ENCODE measurements at places on chromosomes 2 and 18. TPM values are rescaled to one million over a fixed set of nuclear protein-coding genes. Genes with fewer than 3 reads are reported as not detected.

The AQP12B gene
- not detected for polyA plus RNA-seq

The CRYGD gene
- not detected for polyA plus RNA-seq

The BCL11A gene
- not detected for polyA plus RNA-seq

The ZNF236 gene
- 11.1 TPM for polyA plus RNA-seq

The EIF2AK3 gene
- 10.2 TPM for polyA plus RNA-seq

DNA sequence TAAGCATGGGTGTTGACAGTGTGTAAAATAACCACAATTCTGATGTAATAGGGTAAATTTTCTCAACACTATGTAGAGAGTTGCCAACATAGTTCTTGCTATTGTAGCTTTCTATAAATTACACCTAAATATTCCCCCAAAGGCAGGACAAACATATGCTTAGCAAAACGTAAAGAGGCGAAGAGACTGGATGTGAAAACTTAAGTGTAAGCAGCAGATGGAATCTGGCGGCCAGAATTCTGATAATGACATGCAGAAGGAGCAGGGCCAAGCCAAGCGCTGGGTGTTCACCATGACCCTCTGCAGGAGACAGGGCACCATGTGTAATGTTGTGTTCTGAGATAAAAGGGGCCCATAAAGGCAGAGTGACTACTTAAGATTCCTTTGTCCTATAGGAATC lies 105.2 kb upstream of the ZNF521 start:
- DNase-seq, result no peak

DNA sequence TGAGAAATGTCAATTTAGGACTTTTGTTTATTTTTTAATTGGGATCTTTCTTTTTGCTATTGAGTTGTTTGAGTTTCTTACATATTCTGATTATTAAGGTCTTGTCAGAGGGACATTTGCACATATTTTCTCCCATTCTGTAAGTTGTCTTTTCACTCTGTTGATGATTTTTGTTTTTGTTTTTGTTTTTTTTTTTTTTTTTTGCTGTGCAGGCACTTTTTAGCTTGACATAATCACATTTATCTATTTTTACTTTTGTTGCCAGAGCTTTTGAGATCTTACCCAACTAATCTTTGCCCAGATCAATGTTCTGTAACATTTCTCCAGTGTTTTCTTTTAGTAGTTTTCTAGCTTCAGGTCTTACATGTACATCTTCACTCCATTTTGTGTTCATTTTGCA lies 166.6 kb downstream of the EPHA4 start:
- DNase-seq, result no peak

GRCh38 chr2:31337860-31338259 lies 76.7 kb downstream of the XDH start:
- no peak for DNase-seq

The KATNAL2 gene
- 0.54 TPM for polyA plus RNA-seq

The ADCYAP1 gene
- not detected for polyA plus RNA-seq

DNA sequence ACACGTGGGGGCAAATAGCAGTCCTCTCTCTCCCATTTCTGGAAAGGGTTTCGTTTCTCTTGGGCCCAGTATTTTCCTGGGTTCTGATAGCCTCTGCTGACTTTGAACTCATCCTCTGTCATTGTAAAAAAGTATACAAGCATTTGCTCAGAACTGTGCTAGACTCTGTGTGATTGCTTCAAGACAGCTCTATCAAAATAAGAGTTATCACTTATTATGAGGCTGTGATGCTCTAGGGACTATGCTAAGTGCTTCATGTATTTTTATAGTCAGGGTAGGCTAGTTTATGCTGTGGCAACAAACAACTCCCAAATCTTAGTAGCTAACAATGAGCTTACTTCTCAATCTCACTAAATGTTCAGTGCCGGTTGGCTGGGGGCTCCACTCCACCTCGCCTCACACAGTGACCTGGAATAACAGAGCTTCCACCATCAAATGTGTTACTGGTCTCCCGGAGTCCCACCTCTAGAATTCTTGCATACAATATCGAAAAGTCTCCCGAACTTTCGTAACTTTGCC lies 110.8 kb upstream of the CDC42EP3 start:
- no peak for DNase-seq

All from CD8-positive, alpha-beta memory T cell (primary cell).